ENCODE measurements at places on chromosomes 3 and 15.

DNA sequence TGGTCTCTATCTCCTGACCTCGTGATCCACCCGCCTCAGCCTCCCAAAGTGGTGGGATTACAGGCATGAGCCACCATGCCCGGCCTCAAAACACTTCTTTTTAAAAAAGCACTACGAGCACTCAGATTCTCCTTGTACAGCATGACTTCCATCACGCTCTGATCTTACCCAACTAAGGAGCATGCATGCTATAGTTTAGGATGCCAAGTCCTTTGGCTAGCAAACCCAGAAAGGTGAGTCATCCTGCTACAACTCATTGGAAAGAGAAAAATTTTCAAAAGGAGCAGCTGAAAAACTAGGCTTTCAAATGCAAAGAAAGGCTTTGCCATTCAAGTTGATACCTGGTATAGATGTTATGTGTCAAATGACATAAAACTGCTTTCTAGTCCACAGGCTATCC lies 70.3 kb upstream of the PRICKLE2 start:
- no peak for DNase-seq

DNA sequence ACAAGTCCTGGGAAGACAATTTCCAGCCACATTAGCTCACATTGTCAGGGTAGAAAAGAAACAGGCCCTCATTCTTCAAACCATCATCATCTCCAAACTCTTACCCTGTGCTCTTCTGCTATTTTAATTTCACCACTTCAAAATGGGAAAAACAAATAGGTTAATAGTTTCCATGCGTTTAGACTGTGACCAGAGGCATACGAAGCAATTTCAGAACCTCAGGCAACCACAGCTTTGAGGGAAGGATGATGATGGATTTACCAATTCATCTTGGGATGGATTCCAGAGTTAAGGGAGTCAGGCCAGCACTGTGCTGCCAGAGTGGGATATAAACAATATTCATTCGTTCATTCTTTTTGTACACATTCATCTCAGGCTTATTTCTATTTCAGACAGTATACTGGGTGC lies 307.8 kb upstream of the TPRG1 start:
- DNase-seq, result no peak

DNA sequence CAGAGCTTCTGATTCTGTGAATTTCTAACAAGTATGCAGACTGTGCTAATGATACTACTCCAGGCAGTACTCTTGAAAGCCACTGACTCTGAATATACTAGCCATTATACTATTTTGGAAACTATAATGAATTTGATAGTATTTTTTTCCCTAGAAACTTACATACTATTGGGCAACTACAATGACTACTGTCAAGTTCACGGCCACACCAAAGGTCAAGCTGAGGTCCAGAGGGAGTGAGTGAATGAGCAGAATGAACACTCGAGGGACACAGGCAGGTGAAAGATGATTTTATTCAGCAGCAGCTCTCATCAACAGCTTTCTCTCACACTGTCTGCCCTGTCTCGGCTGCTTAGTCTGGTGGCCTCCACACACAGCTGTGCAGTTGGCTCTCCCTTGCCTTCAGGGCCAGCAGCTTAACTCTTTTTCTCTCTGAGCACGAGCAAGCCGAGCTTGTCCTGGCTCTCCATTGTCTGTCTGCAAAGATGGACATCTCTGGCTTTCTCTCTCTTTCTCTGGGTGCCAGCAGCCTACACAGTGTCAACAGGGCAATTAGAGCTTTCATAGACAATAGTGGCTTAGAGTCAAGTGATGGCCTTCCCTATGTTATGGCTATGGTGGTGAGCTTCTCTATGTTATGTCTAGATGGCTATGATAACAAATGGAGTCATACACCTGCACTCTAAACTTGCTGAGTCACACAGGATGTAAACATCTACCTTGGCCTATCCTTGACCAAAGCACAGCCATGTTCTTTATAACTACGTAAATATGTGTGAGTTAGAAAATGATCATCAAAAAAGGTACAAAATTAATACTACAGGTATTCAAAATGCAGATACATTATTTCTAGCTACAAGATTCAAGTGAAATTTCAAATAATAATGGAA lies 362.4 kb downstream of the CGGBP1 start:
- peak; percentile 9 for DNase-seq

DNA sequence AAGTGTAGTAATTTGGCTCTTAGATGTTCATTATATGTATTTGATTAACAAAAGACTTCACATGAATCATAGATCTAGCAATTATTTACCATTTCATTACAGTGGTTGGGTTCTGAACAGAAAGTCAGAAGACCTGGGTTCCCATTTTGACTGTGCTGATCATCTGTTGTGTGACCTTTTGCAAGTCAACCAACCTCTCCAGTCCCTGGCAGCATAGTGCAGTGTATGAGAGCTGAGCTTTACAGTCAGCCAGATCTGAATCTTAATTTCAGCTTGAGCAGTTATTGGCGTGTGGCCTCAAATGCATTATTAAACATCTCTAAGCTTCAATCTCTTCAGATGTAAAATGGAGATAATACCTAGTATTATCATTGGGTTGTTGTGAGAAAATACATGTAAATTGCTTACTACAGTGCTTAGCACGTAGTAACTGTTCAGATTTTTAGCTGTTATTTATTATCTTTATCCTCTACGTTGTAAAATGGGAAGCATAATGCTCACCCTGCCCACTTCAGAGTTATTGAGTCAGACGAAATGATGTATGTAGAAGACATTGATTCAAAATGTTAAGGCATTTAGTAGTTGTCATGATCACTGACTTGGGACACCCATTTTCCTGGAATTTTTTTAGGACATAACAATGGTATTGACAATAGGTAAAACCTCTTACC lies 104.0 kb downstream of the KLHL25 start:
- DNase-seq, result no peak

- no peak for DNase-seq
These were observed 114.8 kb upstream of the ATP2B2 start for GRCh38 chr3:10619989-10620832.

DNA sequence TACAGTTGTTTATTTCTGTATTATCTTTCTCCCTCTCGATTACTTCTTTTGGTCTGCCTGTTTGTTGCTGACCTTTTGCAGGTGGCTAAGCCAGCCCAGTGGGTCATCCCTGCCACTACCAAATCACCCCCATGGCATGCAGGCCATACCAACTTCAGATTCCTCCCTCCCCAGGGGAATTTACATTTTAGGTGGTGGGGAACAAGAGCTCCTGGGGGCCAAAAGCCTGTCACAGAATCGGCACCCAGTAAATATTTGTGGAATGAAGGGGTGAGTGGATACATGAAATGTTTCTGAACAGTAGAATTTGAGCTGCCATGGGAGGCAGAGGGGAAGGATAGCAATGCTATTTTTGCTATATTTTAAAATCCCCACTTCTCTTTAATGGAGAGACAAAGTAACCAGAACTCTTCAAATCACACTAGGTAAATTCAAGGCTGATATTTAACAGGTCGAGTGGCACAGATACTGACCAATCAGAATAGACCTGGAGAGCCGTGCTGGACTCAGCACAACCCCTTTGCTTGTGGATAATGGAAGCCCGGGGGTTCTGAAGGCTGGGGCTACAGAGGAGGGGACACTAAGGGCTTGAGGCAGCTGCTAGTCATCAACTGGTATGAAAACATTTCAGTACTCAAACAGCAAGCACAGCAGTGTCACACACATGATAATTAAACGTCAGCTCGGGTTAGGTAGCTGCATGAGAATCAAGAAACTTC lies 54.3 kb upstream of the SMAD3 start:
- DNase-seq, result peak; percentile 20
